Stimulated activated CD4-positive, alpha-beta T cell treated with anti-CD3 and anti-CD28 coated beads, TNF-alpha, amount 100 ng/mL, for 48 hours (primary cell): ENCODE measurements at places on chromosomes 6 and 20.

GRCh38 chr20:23200413-23200812, 114.3 kb upstream of the CD93 start:
- DNase-seq, result no peak

DNA sequence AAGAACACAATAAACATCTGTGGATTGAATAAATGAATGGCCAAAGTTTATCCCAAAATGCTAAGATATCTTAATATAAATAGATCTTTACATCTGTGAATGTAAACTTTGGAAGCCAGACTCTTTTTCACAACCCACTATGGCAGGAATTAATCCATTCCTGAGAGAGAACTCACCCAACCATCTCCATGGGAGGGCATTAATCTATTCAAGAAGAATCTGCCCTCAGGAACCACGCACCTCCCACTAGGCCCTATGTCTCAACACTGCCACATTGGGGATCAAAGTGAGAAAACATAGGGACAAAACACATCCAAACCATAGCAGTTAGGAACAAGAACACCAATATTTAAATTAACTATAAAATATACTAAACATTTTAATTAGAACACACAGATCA, 3.4 kb downstream of the UBE3D start:
- no peak for DNase-seq

GRCh38 chr20:58690396-58691135, 2.0 kb upstream of the NPEPL1 start:
- no peak for DNase-seq

DNA sequence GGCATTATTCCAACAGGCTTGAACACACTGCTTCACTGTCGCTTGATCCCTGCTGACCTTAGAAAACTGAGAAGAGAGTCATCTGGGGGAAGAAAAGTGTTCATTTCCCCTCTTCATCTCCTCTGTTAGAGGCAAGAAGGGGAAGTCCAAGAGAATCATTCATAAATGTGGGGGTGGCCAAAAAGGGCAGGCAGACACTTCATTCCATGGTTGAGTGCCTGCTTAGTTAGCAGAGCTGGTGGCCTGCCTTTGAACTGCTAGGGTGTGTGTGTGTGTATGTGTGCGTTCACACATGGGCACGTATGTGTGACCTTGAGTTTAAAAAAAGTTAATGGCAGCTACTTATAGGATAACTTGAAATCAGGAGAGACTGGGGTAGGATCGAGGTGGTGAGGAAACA, 39.4 kb upstream of the RFPL4B start:
- DNase-seq, result no peak

DNA sequence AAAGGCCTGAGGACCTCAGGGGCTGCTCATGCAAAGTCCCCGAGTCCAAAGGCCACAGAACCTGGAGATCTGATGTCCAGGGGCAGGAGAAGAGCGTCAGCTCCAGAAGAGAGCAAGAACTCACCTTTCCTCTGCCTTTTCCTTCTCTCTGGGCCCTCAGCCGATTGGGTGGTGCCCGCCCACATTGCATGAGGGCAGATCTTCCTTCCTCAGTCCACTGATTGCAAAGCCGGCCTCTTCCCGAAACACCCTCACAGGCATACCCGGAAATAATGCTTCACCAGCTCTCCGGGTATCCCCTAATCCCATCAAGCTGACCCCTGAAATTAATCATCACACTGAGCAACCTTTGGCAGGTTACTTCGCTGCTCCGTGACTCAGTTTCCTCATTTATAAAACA, 33.4 kb downstream of the SPDEF start:
- no peak for DNase-seq
